ENCODE measurements at places on chromosomes 6 and 20. TPM values are rescaled to one million over a fixed set of nuclear protein-coding genes. Genes with fewer than 3 reads are reported as not detected.

Gene GMPR
- 36.4 TPM for total RNA-seq

Gene ADGB
- total RNA-seq, result under 0.01 TPM

Gene SPINT3
- total RNA-seq, result not detected

Gene SLC17A9
- total RNA-seq, result 28.8 TPM

Gene CCDC28A
- 13.7 TPM for total RNA-seq

Gene MDFI
- total RNA-seq, result not detected

Gene PKIB
- total RNA-seq, result not detected

Gene SLC22A2
- not detected for total RNA-seq

Gene KIAA1755
- total RNA-seq, result not detected

Gene PRR18
- not detected for total RNA-seq

Gene AIF1
- 66.8 TPM for total RNA-seq

All from hematopoietic multipotent progenitor cell (in vitro differentiated cells).